Foreskin keratinocyte (primary cell): ENCODE measurements at places on chromosomes 11 and 22.

- no peak for DNase-seq
Measured at GRCh38 chr11:28736256-28736655, 628.1 kb downstream of the METTL15 start.

- no peak for DNase-seq
Measured at GRCh38 chr11:105553025-105553424, 56.8 kb upstream of the GRIA4 start.

DNA sequence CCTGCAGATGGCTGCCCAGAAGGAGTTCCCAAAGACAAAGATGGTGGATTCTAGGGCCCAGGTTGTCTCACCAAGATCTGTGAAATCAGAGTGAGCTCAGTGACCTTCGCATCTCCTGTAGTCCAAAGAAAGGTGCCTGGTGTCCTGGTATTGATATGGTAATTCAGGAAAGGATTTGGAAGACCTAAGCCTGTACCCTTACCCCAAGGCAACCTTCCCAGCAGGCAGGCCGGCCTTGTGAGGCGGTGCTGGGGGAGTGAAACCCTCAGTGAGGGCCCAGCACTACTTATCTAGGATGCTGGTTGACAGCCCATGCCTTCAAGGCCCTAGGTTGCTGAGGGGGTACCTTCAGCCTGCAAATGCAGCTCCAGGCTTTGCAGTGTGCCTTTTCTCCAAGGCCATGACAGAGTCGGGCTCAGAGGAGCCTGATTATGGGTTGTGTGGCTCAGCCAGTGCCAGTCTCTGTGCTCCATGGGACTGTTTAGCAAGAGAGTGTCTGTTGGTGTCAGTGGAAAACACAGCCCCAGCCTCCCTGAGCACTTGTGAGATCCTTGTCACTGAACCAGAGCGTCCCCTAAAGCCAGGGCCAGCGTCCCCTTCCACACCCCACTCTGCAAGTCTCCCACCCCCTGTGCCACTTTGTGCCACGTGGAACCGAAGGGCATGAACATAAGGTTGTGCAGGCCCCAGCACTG, 72.8 kb upstream of the MYOD1 start:
- DNase-seq = no peak

GRCh38 chr11:100821198-100821597, 134.1 kb downstream of the ARHGAP42 start:
- no peak for DNase-seq

DNA sequence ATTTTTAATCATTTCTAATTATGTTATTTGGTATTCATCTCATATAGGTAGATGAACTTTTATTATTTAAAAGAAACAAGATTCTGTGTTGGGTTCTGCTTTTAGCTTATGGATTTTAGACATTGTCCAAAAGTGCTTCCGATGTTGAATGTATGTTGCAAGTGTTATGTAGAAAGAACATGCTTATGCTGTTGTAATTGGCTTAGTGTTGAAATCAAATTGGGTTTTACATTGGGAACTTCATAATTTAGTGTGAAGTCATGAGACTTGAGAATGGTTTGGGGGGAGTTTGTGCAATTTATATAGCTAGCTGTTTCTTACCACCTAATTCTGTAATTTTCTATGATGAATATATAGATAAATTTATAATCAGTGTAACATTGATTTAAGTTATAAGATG, 3.6 kb downstream of the MTMR3 start:
- no peak for DNase-seq

GRCh38 chr11:23090659-23091058, 230.4 kb upstream of the CCDC179 start:
- DNase-seq = no peak
